Vein endothelial cell (primary cell): ENCODE measurements at places on chromosomes 1 and 21. TPM values are rescaled to one million over a fixed set of nuclear protein-coding genes. Genes with fewer than 3 reads are reported as not detected.

The F13B gene
- total RNA-seq: not detected in 2 replicates

The KCNE2 gene
- not detected in 2 replicates for total RNA-seq

The BGLAP gene
- 0.19 and 0.33 TPM in 2 replicates for total RNA-seq

The STMN1 gene
- 108 and 124 TPM in 2 replicates for total RNA-seq

The FCRL5 gene
- not detected in 2 replicates for total RNA-seq
